ENCODE measurements at places on chromosomes 16 and 17. TPM values are rescaled to one million over a fixed set of nuclear protein-coding genes. Genes with fewer than 3 reads are reported as not detected.

- no peaks in the 10 kb centered on the region for H3K36me3 ChIP-seq
- H3K4me3 ChIP-seq = no peak overlapping the region
- H3K4me1 ChIP-seq = peaks cover 14% of the 10 kb centered on the region
- DNase-seq = no peak
Observed at GRCh38 chr16:84794186-84794585, 25.6 kb upstream of the CRISPLD2 start.

DNA sequence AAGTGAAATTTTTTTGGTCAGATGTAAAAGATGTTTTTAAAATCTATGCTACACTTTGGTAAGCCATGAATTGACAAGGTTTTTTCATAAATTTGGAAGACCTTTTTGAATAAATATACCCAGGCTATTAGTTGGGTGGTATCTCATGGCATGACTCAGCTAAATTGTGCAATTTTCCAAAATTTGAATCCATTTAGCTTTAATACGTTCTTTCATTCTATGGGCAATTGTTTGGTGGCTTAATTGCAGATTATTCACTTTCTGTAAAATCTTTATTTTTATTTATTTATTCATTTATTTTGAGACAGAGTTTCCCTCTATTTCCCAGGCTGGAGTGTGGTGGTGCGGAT, 82.8 kb upstream of the TNRC6A start:
- no peaks in the 10 kb centered on the region for H3K27me3 ChIP-seq
- no peak for DNase-seq
- no peak overlapping the region for H3K4me3 ChIP-seq
- peak overlapping the region; percentile 82 for H3K27ac ChIP-seq

MRPS7 gene
- total RNA-seq = 41.6 TPM

- no peaks in the 10 kb centered on the region for H3K36me3 ChIP-seq
- no peak overlapping the region for H3K4me3 ChIP-seq
- H3K27me3 ChIP-seq = no peaks in the 10 kb centered on the region
- DNase-seq = no peak
- H3K4me1 ChIP-seq = no peaks in the 10 kb centered on the region
- no peak overlapping the region for H3K27ac ChIP-seq
Observed at GRCh38 chr16:52141871-52142270, 405.1 kb downstream of the TOX3 start.

GRCh38 chr16:86732621-86733295, 154.4 kb downstream of the FOXL1 start:
- no peaks in the 10 kb centered on the region for H3K36me3 ChIP-seq
- H3K4me1 ChIP-seq = peaks cover 12% of the 10 kb centered on the region
- peak; percentile 77 for DNase-seq
- H3K27me3 ChIP-seq = peaks cover 50% of the 10 kb centered on the region

DNA sequence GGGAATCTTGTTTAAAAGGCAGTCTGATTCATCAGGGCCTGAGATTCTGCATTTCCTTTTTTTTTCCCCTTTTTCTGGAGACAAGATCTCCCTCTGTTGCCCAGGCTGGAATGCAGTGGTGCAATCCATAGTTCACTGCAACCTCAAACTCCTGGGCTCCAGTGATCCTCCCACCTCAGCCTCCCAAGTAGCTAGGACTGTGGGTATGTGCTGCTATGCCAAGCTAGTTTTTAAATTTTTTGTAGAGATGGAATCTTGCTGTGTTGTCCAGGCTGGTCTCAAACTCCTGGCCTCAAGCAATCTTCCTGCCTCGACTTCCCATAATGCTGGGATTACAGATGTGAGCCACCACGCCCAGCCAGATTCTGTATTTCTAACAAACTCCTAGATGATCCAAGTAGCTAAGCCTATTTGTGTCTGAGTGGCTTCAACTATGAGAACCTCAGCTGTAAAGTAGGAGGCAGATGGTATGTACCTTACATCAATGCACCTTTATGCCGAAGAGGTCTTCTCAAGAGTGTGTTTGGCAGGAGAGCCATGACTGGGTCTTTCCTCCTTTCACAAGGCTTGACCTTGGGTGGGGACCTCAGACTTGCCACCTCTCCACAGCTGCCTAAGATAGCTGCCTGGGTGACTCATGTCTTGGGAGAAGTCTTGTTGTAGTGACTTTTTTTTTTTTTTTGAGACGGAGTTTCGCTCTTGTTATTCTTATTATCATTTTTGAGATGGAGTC, 10.9 kb downstream of the LDAF1 start:
- no peak overlapping the region for H3K4me3 ChIP-seq
- peak; percentile 81 for DNase-seq
- no peak overlapping the region for H3K27ac ChIP-seq
- no peaks in the 10 kb centered on the region for H3K27me3 ChIP-seq
- H3K4me1 ChIP-seq = peaks cover 23% of the 10 kb centered on the region

CTRB1 gene
- total RNA-seq = not detected

ZFP3 gene
- total RNA-seq = 1.9 TPM

DNA sequence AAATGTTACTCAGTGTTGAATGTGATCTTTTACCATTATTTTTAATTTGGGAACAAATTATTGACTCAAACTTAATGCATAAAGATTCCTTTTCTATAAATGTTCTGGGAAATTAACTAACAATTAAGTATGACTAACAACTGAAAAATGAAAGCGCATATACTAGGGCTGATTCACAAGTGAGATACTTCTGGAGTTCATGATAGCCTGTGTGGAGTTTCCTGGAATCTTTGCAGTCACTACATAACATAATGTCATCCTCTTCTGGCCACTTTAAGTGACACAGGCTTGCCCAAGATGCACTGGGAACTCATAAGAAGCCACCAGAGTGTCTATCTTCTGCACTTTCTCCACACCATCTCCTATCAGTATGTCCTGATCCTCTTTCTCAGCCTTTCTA, 450.3 kb upstream of the CDH11 start:
- peak overlapping the region; percentile 15 for H3K27ac ChIP-seq
- peaks cover 18% of the 10 kb centered on the region for H3K4me1 ChIP-seq
- H3K27me3 ChIP-seq = no peaks in the 10 kb centered on the region
- peak; percentile 86 for DNase-seq
- H3K4me3 ChIP-seq = no peak overlapping the region

DNA sequence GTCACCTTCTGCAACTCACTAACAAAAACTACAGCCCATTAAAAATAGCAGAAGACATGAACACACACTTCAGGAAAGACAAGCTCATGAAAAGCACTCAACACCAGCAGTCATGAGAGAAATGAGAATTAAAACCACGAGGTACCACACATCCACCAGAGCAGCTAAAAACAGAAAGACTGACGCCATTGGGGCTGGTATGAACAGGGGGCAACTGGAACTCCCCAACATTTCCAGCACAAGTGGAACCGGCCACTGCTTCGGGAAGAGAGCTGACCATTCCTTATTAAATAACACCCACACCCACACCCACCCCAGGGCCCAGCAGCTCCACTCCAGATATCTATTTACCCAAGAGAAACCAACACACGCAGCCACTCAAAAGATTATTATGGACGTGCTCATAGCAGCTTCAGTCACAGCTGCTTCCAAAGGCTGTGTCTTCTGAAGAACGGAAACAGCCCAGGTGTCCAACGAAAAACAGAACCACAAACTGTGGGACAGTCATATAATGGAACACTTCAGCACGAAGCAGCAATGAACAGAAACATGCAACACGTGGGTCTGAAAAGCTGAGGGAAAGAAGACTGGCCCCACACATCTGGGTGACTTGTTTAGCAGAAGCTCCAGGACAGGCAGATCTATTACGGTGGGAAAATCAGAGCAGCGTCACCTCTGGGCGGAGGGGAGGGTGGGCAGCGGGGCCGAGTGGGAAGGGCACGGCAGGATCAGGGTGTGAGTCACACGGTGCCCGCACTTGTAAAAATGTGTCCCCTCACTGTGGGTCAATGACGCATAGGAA, 41.1 kb downstream of the KLHDC4 start:
- no peak for DNase-seq
- H3K27me3 ChIP-seq = no peaks in the 10 kb centered on the region
- H3K4me1 ChIP-seq = no peaks in the 10 kb centered on the region
- H3K4me3 ChIP-seq = no peak overlapping the region

SCN4A gene
- not detected for total RNA-seq

- peaks cover 15% of the 10 kb centered on the region for H3K4me1 ChIP-seq
Observed at GRCh38 chr17:65750166-65750565, 188.7 kb upstream of the AXIN2 start.

- DNase-seq = peak; percentile 43
- H3K27me3 ChIP-seq = peaks cover 10% of the 10 kb centered on the region
- H3K4me3 ChIP-seq = no peak overlapping the region
- no peaks in the 10 kb centered on the region for H3K4me1 ChIP-seq
- H3K27ac ChIP-seq = no peak overlapping the region
Observed at GRCh38 chr16:57383276-57384247, 11.3 kb downstream of the CX3CL1 start.

GRCh38 chr17:77774182-77774581, 184.3 kb upstream of the TNRC6C start:
- H3K27ac ChIP-seq = no peak overlapping the region
- H3K36me3 ChIP-seq = no peaks in the 10 kb centered on the region
- no peak for DNase-seq
- H3K27me3 ChIP-seq = 0 out of 2 replicates have a peak, but pooled peaks cover 2% of the 10 kb centered on the region

DNA sequence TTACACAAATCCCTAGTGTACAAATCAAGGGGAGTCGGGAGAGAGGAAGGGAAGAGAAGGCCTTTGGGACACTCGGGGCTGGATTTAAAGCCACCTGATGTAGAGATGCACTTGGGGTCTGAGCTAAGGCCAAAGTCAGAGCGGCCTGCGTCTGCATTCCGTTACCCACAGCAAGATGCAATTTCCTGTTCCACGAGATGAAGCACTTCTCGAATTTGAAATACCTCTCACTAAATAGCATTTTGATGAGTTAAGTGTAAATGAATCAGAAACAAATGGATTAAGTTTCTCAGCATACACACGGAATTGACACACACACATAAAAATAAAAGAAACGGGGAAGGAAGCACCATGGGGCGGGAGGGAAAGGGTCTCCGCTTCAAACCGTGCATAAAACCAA, 386.0 kb downstream of the SOX9 start:
- H3K4me3 ChIP-seq = no peak overlapping the region
- DNase-seq = no peak
- no peak overlapping the region for H3K27ac ChIP-seq
- no peaks in the 10 kb centered on the region for H3K36me3 ChIP-seq

DNA sequence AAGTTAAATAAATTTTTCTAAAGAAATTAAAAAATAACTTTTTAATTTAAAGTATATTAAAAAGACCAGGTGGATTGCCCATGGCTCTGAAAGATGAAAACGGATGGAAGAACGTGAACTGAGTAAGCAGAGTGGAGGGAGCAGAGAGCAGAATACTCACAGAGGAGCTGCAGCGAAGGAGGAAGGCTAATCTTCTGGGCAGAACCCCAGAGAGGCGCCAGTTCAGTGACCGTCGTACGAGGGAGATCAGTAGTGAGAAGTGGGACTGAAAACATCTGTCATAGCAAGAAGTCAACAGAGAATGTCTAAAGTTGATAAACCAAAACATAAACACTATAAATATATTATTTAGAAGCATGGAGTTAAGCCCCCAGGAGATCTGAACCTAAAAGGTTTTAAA, 34.9 kb downstream of the UBE2G1 start:
- H3K36me3 ChIP-seq = no peaks in the 10 kb centered on the region
- H3K4me1 ChIP-seq = peaks cover 39% of the 10 kb centered on the region
- no peak overlapping the region for H3K4me3 ChIP-seq
- H3K27ac ChIP-seq = peak overlapping the region; percentile 8
- H3K27me3 ChIP-seq = no peaks in the 10 kb centered on the region
- no peak for DNase-seq

- H3K36me3 ChIP-seq = peaks cover 3% of the 10 kb centered on the region
- no peaks in the 10 kb centered on the region for H3K27me3 ChIP-seq
- no peak for DNase-seq
- H3K27ac ChIP-seq = no peak overlapping the region
Observed at GRCh38 chr16:89685916-89686315, 573 bp upstream of the CDK10 start.

GRCh38 chr16:83990492-83990891, 22.4 kb downstream of the NECAB2 start:
- H3K27ac ChIP-seq = no peak overlapping the region
- peaks cover 35% of the 10 kb centered on the region for H3K27me3 ChIP-seq
- no peak overlapping the region for H3K4me3 ChIP-seq
- no peak for DNase-seq
- H3K4me1 ChIP-seq = peaks cover 11% of the 10 kb centered on the region

Measured in GM23248 (cell line).